ENCODE measurements at places on chromosomes 12 and 14. TPM values are rescaled to one million over a fixed set of nuclear protein-coding genes. Genes with fewer than 3 reads are reported as not detected.

The PTCSC3 gene
- not detected for total RNA-seq

The IL31 gene
- total RNA-seq: not detected

The IGF1 gene
- total RNA-seq: 0.25 TPM

The TSFM gene
- total RNA-seq: 17.6 TPM

The TSHR gene
- total RNA-seq: not detected

The PTHLH gene
- total RNA-seq: 0.33 TPM

The GARIN6 gene
- total RNA-seq: not detected

The KANSL2 gene
- 59.9 TPM for total RNA-seq

The BCL11B gene
- not detected for total RNA-seq

The NPAS3 gene
- total RNA-seq: 1.4 TPM

The KRT6C gene
- total RNA-seq: not detected

The SDSL gene
- 7.5 TPM for total RNA-seq

The XPOT gene
- 164 TPM for total RNA-seq

The RASSF9 gene
- 6.1 TPM for total RNA-seq
